Activated T-cell treated with anti-CD3 and anti-CD28 coated beads for 4 hours (primary cell): ENCODE measurements at places on chromosomes 7 and 10.

GRCh38 chr10:30353851-30354250, 4.8 kb upstream of the MTPAP start:
- no peak for DNase-seq

- DNase-seq, result peak; percentile 17
Observed at GRCh38 chr10:31099664-31100063, 68.0 kb upstream of the ZNF438 start.

DNA sequence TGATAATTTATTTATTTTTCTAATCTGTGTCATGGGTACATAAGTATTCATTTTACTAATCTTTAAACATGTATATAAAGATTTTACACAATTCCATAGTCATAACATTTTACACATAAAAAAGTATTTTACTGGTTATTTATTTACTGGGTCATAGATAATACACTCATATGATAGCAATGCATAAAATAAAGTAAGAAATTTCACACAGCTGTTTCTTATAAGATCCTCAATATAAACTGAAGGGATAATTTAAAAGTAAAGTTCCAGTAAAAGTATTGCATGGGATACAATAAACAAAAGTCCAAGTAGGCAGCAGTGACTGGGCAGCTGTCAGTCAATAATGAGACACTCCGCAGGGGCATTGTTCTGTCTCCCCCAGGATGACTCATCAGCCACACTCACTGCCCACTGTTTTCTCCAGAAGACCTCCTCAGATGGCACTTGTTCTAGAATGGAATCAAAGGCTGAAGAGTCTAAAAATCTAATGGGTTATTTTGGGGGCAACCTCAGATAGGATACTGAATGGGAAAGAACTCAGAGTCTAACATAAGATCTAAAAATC, 32.7 kb downstream of the DPY19L1 start:
- no peak for DNase-seq

DNA sequence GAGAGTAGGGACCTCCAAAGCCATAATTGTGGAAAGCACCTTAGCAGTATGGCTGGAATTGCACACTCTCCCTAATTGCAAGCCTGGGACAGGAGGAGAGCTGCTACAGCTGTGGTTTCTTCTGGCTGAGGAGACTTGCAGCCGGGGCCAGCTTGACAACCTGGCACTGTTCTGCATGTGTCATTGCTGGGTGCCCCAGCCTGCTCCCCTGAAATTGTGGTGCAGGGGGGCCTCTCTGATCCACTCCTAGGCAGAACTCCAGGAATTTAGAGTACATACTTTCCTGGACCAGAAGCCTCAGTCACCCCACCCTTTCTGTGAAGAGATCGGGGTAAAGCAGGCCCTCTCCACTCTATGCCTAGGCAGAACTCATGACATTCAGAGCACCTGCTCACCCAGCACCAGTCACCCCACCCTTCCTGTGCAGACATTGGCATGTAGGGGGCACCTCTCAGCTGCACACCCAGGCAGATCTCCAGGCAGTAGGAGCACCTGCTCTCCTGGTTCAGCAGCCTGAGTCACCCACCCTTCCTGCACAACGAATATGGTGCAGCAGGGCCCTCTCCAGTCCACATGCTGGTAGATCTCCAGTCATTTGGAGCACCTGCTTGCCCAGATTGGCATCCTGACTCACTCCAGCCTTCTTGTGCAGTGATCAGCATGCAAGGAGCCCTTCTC, 34.4 kb upstream of the DYNC1I1 start:
- DNase-seq, result no peak

- no peak for DNase-seq
Observed at GRCh38 chr7:96005271-96005670, 232.9 kb downstream of the DYNC1I1 start.

DNA sequence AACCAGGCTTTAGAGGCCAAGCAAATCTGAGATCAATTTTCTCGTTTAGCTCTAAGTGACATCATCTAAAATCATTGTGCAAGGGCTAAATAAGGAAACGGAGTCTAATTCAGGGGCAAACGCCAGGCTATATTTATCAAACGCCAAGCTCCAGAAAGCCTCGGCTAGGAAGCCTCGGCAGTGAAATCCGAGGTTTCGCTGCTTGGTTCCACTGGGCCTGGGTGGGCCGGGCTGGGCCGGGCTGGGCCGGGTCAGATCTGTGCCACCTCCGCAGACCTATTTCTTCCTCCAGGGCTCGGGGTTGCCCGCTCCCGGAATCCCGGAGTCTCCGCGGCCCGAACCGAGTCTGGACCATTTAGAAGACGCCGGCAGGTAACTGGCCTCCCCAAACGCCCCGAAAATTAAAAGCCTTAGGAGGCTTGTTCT, 459 bp upstream of the FEZF1 start:
- DNase-seq, result no peak

DNA sequence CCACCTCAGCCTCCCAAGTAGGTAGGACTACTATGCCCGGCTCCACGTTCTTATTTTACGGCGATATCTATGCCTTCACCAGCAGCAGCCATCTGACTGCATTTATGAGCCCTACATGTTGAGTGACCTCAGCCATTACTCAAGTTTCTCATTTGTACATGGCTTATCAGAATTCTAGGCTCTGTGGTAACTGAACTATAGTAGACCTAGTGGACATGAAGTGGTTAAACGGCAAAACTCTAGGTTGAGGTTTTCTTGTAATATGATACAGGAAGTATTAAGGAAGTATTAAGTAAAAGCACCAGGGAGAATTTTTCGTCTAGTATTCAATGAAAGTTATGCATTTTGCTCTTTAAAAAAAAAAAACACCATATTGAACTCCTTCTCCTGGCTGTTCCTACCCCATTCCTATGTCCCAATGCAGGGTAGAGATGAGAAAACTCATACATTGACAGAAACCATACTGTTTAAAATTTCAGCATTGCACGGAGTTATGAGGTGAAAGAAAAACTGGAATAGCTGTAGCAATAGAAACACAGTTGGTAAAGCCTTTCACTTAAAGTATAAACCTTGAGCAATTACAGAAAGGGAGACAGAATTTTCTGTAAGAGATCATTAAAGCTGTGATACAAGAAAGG, 39.8 kb upstream of the EPC1 start:
- no peak for DNase-seq

- no peak for DNase-seq
Observed at GRCh38 chr7:54885285-54885684, 126.3 kb upstream of the SEC61G start.

DNA sequence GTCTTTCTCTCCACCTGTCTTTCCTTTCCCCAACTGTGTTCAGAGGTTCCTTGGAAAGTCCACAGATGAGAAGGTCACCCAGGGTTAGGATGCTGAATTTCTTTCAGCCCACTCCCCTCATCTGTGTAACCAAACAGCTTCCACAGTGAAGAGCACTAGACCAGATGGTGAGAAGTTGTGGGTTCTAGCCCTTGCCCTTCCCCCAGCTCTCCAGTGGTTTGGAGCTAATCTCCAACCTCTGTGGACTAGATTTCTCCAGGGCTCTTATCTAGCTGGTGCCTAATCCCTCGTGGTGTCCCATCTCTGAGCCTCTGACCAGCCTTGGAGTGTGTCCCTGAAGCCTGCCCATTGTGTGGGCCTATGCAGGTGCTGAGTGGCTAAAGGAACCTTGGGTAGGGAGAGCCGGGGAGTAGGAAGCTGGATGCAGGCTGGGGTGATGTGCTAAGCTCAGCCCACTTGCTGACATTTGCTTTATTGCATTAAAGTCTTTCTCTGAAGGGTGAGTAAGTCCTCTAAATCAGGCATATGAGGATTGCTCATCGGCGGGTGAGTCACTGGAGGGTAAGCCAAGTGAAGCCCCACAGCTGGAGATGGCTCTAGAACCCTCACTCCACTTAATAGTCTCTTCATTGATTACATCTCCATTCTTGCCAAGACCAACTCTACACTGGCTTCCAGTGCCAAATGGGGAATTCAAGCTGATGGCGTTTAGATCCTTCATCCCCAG, 14.9 kb downstream of the DUSP5 start:
- DNase-seq, result peak; percentile 53

DNA sequence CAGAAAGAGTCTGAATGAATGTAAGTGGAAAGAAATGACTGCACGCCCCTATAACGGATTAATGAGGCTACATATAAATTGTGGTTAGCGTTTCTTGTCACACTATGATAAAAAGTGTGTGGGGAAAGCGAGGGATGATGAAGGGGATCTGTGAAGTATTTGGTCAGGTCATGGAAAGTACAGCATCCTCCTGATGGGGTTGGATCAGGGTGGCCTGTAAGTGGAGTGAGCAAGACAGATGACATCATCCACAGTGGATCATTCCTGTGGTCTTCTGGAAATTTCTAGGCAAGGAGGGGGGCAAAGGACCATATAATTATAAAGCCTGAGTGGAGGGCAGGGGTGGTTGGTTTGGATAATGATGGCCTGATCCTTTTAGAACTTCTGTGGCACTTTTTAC, 606.0 kb downstream of the INHBA start:
- no peak for DNase-seq

- DNase-seq, result no peak
Observed at GRCh38 chr10:20993389-20993788, 96.3 kb upstream of the NEBL start.

DNA sequence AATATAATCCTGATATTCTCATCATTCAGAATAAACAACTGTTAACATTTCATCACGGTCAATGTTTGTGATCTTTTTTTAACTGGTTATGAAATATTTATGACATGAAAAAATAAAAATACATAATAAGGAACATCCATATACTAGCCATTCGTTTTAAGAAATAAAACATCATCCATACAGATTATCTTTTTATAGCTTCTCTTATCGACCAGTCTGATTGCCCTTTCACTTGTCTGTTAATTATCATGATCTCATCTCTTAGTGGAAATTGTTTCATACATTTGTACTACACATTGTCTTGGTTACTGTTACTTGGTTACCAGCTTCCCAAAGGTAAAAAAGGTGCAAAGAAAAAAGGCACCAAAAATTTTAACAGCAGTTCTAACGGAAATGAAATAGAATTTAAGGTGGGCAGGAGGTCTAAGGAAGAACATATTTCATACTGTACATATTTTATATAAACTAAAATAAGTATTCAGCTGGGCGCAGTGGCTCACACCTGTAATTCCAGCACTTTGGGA, 8.4 kb downstream of the ARHGAP21 start:
- no peak for DNase-seq

DNA sequence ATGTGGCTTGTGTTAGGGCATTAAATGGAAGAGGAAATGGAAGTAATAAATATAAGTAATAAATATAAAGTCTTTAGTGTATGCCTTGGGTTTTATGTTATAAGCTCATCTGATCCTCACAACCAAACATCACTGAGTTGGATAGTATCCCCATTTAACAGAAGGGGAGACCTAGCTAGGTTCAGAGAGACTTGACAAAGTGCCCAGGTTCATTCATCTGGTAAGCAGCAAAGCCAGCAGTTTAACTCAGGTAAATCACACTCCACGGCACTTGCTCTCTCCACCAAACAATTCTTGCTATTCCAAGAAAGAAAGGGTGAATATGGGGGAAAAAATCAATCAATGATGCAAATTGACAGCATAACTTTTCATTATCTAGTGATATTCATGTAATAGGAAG, 167.3 kb downstream of the MAGI2 start:
- DNase-seq, result no peak

DNA sequence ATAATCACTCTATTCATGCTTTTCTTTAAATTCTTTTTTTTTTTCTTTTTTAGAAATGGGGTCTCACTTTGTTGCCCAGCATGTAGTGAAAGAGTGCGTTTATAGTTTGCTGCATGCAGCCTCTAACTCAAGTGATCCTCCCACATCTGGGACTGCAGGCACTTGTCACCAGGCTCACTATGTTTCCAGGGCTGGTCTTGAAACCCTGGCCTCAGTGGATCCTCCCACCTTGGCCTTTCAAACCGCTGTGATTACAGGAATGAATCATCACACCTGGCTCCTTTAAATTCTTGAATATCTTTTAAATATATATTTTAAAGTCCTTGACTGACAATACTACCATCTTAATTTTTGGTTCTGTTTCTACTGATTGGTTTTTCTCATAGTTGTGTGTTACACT, 591.6 kb upstream of the KCND2 start:
- DNase-seq, result no peak

GRCh38 chr10:130606001-130606405, 469.8 kb downstream of the GLRX3 start:
- DNase-seq, result no peak

GRCh38 chr7:7550663-7551062, 15.0 kb upstream of the COL28A1 start:
- DNase-seq, result no peak

DNA sequence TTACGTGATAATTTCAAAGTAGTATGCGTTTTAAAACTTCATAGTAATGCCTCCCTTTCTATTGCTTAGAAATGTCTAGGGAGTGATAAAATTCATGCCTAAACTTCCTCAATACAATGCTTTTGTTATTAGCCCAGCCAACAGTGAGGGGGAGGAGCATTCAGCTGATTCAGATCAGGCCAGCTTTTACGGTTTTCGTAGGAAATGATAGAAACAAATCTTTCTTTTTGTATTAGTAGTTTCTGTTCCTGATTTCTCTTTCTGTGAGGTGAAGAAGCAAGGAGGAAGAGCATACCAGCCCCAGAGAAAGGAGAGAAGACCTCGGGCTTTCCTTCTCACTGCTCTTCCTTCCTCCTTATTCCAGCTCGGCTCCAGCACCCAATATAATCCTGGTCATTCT, 35.2 kb upstream of the ITPRID1 start:
- no peak for DNase-seq

GRCh38 chr10:122308417-122309141, 37.5 kb downstream of the BTBD16 start:
- DNase-seq, result no peak

DNA sequence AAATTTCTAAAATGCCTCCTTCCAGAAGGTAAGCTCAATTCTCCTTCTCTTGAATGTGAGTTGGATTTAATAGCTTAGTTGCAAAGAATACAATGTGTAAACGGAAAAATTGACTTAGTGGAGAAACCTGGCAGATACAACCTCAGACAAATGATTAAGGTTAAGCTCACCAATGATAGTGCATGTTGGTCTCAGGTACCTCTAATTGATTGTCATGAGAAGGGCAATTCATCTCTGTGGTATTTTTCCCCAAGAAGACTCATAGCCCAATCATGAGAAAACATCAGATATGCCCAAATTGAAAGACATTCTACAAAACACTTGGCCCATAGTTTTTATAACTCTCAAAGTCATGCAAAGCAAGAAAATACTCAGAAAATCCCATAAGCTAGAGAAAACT, 36.2 kb upstream of the TMEM106B start:
- no peak for DNase-seq

DNA sequence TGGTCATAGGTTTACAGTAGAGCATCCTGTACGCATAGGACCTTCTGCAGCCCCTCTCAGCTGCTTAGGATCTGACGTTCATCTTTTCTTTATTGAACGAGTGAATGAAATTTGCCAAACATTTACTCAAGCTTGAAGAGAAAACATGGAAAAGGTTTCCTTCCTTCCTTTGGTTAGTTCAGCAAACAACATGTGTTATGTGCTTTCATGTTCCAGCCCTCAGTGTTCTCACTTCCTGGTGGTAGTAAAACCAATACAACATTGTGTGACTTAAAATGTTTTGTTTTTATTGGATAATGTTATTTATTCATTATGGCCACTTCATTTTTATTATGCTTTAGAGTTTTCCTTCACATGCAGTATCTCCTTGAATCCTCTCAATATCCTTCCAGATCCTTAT, 1.4 kb upstream of the CDCA7L start:
- DNase-seq, result no peak
